ENCODE measurements at places on chromosomes 16 and 17. TPM values are rescaled to one million over a fixed set of nuclear protein-coding genes. Genes with fewer than 3 reads are reported as not detected.
A peak's percentile ranks its signal among the peaks of the same experiment; 100 is the strongest.

Gene SMTNL2
- 248 TPM for total RNA-seq

Gene KLHL10
- total RNA-seq: not detected

Gene MT2A
- 5,614 TPM for total RNA-seq

Gene FXR2
- total RNA-seq: 105 TPM

Gene RARA
- 41.6 TPM for total RNA-seq

DNA sequence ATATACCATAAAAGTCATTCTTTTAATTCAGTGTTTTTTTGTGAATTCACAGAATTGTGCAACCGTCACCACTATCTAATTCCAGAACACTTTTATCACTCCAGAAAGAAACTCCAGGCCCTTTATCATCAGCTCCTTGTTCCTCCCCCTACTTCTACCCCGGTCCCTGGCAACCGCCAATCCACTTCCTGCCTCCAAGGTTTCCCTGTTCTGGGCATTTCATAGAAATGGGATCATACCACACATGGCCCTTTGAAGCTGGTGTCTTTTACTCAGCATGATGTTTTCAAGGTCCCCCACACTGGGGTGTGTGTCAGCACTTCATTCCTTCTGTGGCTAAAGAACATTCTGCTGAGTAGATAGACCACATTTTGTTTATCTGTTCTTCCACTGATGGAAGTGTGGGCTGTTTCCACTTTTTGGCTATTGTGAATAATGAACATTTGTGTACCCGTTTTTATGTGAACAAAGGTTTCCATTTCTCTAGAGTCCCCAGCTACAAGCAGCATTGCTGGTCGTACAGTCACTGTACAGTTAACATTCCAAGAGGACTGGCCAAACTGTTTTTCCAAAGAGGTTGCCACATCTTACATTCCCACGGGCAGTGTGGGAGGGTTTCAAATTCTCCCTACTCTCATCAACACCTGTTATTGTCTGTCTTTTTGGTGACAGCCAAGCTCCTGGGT lies 75.8 kb upstream of the ZNF469 start:
- peak; percentile 49 for DNase-seq

GRCh38 chr17:13016881-13017654 lies 759 bp downstream of the ELAC2 start:
- no peak for DNase-seq

DNA sequence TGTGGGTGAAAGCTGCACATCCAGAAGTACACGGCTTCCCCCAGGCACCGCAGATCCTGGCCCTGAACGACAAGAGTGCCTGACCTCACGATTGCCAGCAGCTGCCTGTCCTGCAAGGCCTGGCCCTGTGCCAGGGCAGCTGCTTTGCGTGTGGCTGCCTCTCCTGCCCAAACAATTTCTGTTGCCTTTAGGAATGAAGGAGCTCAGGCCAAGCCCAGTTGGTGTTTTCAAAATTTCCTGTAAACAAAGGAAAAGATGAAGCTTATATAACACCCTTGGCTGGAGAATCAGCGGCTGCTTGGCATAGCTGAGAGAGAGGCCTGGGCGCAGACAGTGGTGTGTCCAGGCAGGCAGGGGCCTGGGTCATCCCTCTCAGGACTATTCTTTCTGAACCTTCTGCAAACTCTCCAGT lies 11.7 kb upstream of the SLC47A2 start:
- DNase-seq: peak; percentile 95

DNA sequence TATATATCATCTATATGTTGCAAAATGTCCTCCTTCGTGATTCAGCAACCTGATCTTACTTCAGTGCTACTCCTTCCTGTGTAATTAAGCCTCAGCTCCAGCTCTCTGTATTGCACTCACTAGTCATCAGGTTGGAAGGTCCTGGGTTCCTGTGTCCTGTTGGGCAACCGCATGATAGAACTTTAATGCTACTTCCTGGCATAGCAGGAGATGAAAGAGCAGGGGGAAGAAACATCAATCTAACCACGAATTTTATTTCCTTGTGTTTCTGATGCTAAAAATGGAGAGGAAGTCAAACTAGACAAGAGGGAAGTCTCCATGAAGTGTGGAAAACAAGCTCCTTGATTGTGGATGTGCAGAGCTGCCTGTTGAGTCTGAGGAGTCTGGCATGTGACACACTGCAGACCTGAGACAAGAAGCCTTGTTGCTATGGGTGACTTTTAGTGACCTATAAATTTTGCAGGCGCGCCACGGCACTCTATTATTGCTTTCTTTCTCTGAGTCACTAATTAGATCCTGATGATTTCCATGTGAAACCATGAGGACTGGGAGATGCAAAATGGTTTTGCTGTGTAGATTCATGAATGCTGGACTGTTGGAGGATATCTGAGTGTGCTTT lies 25.6 kb downstream of the IGSF6 start:
- no peak for DNase-seq

- no peak for DNase-seq
Measured at GRCh38 chr16:57020651-57021050, 31.3 kb downstream of the NLRC5 start.

GRCh38 chr17:60817192-60817591 lies 139.5 kb downstream of the BCAS3 start:
- no peak for DNase-seq

DNA sequence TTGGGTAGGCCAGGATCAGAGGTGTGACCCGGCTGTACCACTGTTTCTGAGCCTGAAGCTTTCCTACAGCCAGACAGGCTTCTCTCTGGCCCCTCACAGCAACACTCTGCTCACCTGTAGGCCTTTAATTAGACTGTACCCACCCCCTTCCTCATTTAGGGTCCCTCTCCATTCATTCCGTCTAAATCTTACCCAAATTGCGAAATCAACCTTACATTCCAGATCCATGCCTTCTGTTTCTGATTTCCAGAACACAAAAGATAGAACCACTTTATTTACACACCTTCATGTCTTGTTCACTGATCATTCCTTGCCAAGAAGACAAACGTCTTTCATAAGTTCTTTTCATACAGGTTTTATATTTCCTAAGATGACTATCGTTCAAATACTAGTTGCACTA lies 160.8 kb downstream of the ZNF18 start:
- DNase-seq: no peak

DNA sequence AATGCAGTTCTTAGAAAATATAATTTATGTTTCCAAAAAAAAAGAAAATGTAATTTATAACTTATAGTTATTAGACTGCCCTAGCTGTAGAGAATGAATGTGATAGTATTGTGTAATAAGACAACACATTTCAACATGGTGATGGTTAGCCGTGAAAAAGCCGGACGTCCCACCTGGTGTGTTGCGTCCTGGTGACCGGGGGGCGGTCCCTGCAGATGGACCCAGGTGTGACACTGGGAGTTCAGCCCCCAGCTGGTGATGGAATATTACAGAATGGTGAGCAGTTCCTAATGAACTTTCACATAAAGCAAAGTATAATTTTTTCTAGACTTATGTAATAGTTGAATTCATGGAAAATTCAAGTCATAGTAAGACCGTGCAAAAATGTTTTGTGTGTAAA lies 132.8 kb downstream of the LAT start:
- DNase-seq: no peak

DNA sequence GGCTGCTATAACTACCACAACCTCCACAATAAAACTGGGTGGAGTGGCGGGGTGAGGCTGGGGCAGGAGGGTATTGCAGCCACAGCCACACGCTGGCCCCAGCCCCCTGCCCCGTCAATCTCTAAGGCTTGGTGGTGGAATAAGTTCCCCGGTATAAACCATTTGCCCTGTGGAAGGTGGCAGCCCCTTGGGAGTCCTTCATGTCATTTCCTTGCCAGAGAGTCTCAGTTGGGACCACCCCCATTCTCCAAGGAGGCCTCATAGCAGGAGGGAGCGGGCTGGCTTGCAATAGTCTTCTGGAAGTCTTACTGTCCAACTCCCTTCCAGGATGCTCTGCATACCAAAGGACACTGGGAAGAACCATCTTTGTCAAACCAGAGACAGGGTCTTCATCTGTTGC lies 19.4 kb downstream of the CD300A start:
- DNase-seq: no peak

- no peak for DNase-seq
Measured at GRCh38 chr16:28013392-28013791, 50.1 kb downstream of the GSG1L start.

DNA sequence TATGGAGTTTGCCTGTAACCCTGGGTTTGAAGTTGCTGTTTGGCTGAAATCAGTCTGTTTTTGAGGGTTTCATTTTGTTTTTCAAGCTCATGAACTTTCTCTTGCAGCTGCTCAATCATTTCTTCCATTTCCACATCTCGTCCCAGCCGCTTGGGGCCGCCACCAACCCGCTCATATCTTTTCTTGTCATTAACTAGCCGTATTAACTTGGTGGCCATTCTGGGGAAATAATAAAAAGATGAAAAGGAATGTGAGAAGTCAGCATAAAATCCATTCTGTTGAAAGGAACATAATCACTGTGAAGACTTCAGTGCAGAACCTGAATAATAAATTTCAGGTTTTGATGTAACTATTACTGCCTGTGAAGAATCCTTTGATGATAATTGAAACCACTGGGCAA lies 11.5 kb downstream of the RPGRIP1L start:
- no peak for DNase-seq

- peak; percentile 91 for DNase-seq
Measured at GRCh38 chr17:48544349-48545021, 424 bp downstream of the HOXB2 start.
